ENCODE measurements at places on chromosomes 11 and 22. TPM values are rescaled to one million over a fixed set of nuclear protein-coding genes. Genes with fewer than 3 reads are reported as not detected.

DBX1 gene
- total RNA-seq = not detected

MS4A15 gene
- total RNA-seq = not detected

DNA sequence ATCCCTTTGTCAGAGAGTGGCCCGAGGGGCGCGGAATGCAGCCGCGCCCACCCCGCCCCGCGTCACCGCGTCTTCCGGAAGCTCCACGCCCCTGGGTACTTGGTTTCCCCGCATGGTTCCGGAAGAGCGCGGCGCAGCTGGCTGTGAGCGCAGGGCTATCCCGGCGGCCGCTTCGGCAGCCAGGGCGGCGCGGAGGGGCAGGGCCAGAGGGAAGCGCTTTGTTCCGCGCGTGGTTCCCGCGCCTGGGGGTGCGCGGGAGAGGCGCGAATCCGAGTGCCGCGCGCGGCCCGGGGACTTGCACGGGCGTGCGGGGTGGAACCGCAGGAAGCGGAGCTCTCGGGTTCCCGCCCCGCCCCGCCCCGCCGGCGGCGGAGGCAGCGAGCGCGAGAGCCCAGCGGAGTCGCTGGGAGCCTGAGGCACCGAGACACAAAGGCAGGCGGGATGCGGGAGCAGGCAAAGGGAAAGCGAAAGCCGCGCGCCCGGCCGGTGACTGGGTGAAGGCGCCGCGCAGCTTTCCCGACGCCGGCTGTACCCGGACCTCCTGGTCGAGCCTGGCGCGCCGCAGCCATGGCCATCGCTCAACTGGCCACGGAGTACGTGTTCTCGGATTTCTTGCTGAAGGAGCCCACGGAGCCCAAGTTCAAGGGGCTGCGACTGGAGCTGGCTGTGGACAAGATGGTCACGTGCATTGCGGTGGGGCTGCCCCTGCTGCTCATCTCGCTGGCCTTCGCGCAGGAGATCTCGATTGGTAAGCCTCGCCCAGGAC lies at the start of gene PANX1:
TSS of gene PANX1 (plus strand) at position 96 of the 766 bp plus-strand sequence. CDS start at position 568, 472 bp downstream.
- peak; percentile 75 for DNase-seq

DNA sequence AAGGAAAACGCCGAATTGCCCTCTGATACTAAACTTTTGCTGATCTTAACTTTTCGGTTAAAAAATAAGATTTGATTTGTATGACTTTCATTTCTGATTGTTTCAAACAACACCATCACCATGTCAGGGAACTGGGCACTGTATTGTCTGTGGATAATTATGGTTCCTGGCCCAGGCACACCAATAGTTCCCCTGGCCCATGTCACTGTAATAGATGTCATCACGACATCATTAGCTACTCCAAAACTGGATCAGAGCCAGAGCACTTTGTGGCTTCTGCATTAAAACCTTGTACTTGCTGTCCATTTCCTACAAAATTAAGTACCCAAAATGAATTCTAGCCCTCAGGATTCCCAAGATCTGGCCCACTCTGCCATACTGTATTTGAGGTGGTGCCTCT lies 119.5 kb upstream of the NARS2 start:
- DNase-seq = no peak

DNA sequence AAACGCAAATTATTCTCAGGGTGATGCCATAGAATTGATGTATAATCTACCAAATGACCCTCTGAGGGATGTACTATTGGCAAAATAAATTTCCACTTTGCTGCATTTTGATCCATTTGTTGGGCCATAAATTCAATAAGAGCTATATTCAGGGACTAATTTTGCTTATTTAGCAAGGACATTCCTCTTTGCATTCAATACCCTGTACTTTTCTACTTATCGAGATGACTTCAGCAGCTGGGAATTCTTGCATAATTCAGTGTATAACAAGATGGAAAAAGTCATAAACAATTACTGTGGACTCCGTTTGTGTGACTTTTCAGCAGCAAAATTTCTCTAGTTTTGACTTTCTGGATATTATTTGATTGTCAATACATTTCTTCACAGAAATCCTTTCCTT lies 744.7 kb upstream of the CCDC179 start:
- no peak for DNase-seq
